ENCODE measurements at places on chromosomes 12 and 14.
A peak's percentile ranks its signal among the peaks of the same experiment; 100 is the strongest.

DNA sequence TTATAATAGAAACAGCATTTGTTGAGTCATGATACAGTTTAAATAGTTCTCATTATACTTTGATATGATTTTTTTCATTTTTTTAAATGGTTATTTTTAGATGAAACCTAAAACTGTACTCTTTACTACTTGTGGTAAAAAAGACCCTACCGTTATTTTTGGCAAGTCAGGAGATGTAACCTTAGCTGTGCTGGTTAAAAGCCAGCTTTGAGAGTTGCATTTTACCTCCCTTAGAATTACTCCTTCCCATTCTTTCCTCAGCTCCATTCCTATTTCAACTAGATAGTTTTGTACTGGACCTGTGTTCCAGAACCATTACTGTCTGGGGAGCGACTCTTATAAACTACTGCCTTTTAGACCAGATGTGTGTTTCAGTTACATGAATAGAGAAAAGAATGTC, 92.0 kb downstream of the RAD51B start:
- DNase-seq: no peak

GRCh38 chr12:2961705-2962104, 2.5 kb downstream of the TEAD4 start:
- DNase-seq: no peak

- DNase-seq: no peak
Observed at GRCh38 chr12:83156815-83157214, 470.1 kb downstream of the TMTC2 start.

DNA sequence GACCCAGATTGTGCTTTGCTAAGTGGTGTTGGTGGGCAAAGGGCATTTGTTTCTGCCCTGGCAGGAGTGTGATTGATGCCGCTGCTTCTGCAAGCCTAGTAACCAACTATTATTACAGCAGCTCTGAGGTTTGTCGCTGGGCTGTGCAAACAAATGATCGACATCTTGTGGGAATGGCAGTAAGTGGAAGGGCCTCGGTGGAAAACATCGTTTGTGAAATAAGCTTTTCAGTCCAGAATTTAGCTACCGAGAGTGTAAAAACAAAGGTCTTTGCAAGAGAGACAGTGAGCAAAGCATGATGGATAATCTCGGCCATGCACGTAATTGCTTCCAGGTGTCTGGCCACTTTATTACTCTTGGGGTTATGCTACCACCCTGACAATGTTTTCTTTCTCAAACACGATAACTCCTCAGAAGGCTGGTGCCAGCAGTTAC, 397.7 kb upstream of the PRICKLE1 start:
- no peak for DNase-seq

DNA sequence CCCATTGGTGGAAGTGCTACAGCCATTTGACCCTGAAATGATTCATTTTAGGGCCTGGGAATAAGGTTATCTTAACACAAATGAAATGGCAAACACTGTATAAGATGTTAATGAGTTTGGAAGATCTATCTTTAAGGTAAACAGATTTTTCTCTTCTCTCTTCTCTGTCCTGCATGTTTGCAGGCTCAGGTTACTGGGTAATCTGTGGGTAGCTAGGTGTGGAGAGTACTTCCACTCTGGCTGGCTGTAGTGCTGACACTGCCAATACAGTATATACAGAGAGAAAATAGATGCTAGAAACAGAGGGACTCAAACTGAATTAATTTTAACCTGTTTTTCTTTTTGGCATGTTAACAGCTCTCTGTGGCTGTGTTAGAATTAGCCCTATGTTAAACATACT, 84.6 kb downstream of the SLC38A6 start:
- no peak for DNase-seq

GRCh38 chr12:76878099-76878898, 520 bp downstream of the CSRP2 start:
- no peak for DNase-seq

DNA sequence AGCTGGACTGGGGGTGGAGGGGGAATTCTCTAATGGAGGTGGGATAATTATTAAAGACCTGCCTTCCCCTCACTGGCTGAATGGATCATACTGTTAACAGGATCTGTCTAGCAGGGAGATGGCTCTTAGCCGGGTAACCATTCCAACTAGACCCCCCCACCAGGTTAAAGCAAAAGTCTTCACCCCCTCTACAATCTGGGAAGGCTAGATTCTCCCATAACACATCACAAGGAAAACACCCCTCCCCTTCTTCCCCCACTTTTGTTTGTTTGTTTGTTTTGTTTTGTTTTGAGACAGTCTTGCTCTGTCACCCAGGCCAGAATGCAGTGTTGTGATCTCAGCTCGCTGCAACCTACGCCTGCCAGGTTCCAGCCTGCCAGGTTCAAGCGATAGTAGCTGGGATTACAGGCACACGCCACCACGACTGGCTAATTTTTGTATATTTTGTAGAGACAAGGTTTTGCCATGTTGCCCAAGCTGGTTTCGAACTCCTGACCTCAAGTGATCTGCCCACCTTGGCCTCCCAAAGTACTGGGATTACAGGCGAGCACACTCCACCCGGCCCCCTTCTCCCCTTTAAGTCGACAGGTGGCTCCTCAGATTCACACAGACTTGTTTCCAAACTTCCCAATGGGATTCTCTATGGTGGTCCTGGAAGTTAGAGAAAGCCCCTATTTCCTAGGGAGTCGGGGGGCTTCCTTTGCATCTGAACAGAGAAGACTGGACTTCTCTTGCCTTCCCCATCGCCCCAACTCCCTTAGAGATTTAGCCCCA, 3.5 kb upstream of the BAZ2A start:
- DNase-seq: no peak

DNA sequence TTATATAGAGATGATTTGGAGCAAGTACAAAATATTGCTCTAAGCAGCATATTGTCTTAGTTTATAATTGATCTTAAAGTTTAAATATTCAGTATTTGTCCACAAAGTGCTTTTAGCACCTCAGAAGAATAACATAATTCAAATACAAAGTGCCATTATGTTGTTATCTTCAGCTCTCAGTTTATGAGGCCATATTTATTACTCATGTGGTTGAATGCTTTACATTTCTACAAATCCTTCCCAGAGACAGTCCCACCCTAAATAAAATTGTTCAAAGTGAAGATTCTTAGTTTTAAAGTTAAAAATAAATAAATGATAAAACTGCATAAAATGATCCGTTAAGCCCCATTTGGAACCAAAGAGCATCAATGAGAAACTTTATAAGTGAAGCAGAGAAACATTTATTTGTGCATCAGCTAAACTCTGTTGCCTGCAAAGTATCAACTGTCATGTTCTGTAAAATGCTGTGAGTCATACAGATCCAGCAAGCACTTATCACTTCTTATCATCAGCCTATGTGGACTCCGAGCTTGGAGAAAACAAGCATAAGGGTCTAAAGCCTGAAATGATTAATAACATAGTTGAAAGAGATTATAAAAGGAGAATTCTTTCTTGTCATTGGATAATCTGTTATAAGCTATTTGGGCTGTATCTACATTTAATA, 218.9 kb downstream of the ADAMTS20 start:
- no peak for DNase-seq

DNA sequence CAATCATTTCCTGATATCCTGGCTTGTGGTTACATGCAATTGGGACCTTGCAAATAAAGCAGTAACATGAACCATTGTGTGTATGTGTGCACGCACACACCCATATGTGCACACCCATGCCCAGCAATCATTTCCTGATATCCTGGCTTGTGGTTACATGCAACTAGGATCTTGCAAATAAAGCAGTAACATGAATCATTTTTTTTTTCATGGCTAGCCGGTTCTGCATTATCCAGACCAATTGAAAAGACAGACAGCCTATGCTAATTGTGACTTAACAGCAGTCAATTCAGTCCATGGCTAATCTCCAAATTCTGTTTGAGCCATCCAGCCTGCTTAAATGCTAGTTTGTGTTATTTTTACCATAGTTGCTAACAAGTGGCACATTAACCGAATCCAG, 134.3 kb downstream of the TTC7B start:
- no peak for DNase-seq

DNA sequence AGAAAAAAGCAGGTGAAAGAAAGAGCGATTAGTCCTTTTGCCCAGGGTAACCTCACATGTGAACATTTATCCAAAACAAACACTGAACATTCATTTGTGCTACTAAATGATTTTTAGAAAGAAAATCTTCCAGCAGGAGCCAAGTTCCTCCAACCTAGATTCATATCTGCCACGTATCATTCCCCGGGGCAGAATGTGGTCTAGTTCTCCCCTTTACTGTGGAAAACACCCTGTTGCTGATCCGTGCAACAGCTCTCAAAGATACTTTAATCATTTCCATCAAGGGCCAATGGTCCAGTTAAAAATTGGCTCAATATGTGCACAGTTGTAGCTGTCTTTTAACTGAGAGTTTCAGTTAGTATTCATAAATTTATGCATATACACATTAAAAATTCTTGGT, 479.1 kb downstream of the ATP23 start:
- DNase-seq: no peak

- peak; percentile 13 for DNase-seq
Observed at GRCh38 chr12:100741084-100741711, 53.4 kb upstream of the ANO4 start.

DNA sequence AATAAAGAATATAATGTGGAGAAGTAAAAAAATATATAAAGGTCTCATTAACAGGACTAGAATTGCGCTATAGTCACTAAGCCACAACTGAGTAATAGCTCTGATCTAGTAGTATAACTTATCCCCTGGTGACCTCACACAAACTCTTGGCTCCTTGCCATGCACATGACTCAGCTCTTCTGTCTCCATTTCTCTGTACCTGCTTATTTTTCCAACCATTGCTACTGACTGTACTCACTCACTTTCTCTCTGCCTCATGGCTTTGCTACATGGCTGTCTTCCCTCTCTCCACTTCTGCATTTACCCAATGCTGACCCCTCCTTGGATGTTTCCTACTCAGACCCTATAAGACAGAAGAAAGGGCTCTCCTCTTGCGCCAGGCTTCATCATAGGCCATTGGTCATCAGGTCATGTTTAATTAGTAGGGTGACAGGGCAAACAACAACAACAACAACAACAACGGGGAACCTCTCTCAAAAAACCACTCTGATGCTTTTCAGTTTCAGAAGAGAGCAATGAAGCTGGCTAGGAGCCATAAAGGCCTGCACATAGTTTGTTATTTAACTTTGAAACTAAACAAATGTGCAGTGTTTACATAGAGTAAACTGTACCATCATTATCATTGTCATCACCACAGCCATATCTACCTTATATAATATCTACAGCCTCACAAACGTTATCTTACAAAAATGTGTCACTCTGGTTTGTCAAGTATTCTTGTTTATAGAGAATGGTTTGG, 25.6 kb upstream of the KRAS start:
- DNase-seq: no peak

DNA sequence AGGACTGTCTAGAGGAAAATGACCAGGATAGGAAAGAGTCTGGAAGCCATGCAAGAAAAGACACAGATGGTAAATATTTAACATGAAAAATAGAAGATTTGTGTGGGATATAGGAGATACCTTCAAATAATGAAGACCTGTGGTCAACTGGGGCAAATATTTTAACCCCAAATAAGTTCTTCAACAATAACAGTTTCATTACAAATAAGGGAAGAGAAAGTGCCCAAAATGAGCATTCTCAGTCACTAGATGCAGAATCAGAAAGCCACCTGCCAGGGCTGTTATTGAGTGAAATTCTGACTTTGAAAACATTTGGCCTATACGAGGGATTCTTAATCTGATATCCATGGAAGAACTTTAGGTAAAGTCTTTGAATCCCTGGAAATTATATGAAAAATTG, 231.2 kb upstream of the PLEKHG7 start:
- DNase-seq: no peak

GRCh38 chr12:9674226-9674590, 4.7 kb downstream of the CLEC2D start:
- DNase-seq: no peak

- DNase-seq: peak; percentile 73
Observed at GRCh38 chr12:68451261-68452077, 119.3 kb upstream of the MDM1 start.

DNA sequence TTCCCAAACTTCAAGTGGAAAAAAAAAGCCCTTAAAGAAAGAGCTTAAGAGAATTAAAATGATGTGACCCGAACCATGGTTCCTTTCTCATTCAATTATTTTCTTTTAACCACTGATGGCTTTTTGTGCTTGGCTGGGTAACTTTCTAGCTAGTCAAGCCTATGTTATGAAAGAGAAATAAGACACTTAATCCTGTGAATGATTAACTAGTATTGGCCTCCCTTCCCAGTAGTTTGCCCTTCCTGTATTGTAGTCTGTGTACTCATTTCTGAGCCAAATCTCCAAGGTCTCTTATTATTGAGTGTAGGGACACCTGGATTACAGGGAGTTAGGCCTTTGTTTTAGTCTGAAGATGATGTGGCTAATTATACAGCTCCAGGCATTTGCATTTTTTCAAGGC, 353.0 kb downstream of the RAD51B start:
- peak; percentile 47 for DNase-seq

GRCh38 chr14:68394118-68394763, 398.6 kb downstream of the ZFP36L1 start:
- DNase-seq: no peak

DNA sequence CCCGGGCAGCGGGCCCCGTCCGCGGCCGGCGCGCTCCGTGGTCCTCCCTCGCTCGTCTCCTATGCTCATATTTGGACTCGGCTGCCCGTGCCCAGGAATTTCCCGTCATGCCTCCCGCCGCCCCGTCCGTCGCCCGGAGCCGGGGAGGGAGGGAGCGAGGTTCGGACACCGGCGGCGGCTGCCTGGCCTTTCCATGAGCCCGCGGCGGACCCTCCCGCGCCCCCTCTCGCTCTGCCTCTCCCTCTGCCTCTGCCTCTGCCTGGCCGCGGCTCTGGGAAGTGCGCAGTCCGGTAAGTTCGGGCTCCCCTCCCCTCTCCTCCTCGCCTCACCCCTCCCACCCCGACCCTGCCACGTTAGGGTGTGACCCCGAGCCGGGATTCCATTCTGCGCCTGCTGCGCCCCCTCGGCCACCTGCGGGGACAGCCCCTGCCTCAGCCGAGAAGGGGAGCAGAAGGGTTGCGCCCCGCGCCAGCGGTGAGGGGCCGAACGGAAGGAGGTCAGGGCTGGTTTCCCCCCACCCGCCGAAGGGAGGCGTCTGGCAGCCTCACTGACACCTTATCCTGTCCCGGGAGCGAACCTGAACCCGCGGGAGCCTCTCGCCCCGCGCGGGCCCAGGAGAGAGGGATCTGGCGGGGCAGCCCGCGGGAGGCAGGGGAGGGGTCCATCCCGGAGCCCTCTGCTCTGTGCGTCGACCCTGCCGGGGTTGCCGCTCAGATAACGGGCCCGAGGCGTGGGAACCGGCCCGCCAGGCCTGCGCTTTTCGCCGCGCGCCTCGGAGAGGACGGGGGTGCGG, at the start of gene MSRB3:
Gene MSRB3, plus strand, starts transcription at position 108 of the 793 bp plus-strand sequence. CDS start 29,897 bp downstream, outside the sequence.
- DNase-seq: peak; percentile 73

GRCh38 chr12:104873374-104873773, 84.7 kb downstream of the SLC41A2 start:
- no peak for DNase-seq

DNA sequence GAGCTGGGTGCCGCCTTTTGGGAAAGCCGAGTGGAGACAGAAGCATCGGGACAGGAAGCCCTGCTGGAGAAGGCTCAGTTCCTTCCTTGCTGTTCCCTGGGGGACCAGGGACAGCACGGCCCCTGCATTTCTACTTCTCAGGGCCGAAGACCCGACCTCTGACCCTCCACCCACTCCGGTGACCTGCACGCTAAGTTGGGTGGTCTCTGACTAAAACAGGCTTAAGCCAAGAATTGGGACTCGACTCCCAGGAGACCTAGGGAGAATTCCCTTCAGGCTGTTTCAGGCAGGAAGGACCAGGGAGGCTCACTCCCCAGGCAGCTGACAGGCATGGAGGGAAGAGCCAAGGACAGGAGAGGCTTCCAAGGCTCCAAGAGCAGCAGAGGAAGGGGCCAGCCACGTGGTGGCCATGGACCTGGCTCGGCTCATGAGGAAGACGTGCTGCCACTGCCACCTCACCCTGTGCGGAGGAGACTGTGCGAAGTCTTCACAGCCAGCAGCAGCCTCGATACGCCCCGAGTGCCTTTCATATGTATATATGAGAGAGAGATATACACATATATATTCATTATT, 43.9 kb downstream of the DCAF4 start:
- DNase-seq: no peak

All from right lung (tissue), 10 donors.